Gastroesophageal sphincter (tissue), 4 donors: ENCODE measurements at places on chromosomes 2 and 18.
A peak's percentile ranks its signal among the peaks of the same experiment; 100 is the strongest.

GRCh38 chr2:128488434-128488833, 169.8 kb upstream of the HS6ST1 start:
- no peak overlapping the region for H3K4me3 ChIP-seq
- no peaks in the 10 kb centered on the region for H3K4me1 ChIP-seq
- H3K27ac ChIP-seq = no peak overlapping the region
- peaks cover 12% of the 10 kb centered on the region for H3K27me3 ChIP-seq
- H3K36me3 ChIP-seq = no peaks in the 10 kb centered on the region

DNA sequence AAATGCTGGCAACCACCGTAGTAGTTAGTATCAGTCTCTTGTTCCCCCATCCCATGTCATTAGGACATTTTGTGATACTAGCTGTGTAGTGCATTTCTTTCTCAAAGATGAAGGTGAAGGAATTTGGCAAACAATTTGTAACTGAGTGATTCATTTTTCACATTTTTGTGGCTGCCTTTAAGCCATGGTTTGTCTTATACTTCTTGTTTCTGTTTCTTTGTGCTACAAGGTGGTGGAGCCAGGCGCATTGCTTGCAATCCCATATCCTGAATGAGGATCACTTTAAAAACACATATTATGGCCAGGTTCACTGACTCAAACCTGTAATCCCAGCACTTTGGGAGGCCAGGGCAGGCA, 40.6 kb downstream of the GPD2 start:
- H3K27ac ChIP-seq = peak overlapping the region; percentile 67
- H3K4me3 ChIP-seq = no peak overlapping the region
- no peak for ATAC-seq
- no peaks in the 10 kb centered on the region for H3K36me3 ChIP-seq
- H3K27me3 ChIP-seq = no peaks in the 10 kb centered on the region

DNA sequence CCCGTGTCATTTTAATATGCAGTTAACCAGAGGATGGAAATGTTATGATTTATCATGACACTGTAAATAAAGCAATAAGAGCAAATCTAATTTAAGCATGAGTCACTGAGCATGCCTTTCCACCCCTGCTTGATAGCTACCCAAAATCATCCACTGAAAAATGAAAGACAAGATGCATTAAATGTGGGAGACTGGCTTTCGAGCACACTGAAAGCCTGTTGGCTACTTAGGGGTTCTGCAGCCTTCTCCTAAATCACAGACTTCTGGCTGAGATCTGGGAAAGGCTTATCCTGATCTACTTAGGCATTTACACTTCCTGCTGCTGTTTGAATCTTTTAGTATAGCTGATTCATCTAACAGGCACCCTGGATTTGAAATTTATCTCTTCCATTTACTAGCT, 778.3 kb upstream of the CDH7 start:
- no peak overlapping the region for H3K27ac ChIP-seq
- H3K36me3 ChIP-seq = no peaks in the 10 kb centered on the region
- no peak overlapping the region for H3K4me3 ChIP-seq
- H3K4me1 ChIP-seq = no peaks in the 10 kb centered on the region

GRCh38 chr2:76977846-76978727, 544.1 kb downstream of the LRRTM4 start:
- H3K4me1 ChIP-seq = no peaks in the 10 kb centered on the region
- H3K4me3 ChIP-seq = no peak overlapping the region
- H3K27me3 ChIP-seq = no peaks in the 10 kb centered on the region
- ATAC-seq = no peak
- H3K36me3 ChIP-seq = no peaks in the 10 kb centered on the region
- H3K27ac ChIP-seq = no peak overlapping the region

DNA sequence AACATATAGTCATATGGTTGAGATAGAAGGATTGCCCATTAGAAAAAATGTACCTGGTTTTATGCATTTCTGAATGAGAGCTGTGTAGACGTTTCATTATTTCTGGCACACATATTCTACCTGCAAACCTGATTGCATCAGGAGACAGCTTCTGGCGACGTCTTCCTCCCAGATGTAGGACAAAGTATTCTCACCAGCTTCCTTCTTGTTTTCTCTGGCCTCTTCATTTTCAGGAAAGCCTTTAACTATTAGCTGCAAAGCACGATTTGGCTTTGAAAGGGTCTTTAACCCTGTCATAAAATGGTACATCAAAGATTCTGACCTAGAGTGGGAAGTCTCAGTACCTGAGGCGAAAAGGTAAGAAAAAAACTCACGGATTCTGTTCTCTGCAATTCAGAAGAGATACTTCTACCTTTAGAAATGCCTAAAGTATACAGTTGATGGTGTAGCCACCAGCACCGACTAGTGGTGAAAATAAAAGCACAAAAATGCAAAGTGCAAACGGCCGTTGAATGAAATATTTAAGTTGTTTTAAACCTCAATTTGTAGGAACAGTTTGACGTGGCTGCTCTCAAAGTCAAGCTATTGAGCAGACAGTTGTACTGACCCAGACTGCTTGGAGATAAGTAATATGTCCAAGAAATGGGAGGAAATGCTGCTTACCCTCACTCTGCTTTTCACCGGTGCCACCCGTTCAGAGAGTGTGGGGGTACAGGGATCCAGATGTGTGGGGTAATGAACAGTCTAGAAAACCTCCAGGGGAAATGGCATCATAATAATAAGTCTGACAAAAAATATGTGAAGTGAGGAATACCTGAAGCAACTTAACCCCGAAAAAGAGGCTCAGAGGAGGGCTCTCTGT, 20.2 kb downstream of the IL18RAP start:
- no peaks in the 10 kb centered on the region for H3K4me1 ChIP-seq
- no peak for ATAC-seq
